ENCODE measurements at places on chromosomes 1 and 21.
A peak's percentile ranks its signal among the peaks of the same experiment; 100 is the strongest.

- no peak for DNase-seq
Observed at GRCh38 chr1:5501206-5501930, 490.9 kb downstream of the NPHP4 start.

DNA sequence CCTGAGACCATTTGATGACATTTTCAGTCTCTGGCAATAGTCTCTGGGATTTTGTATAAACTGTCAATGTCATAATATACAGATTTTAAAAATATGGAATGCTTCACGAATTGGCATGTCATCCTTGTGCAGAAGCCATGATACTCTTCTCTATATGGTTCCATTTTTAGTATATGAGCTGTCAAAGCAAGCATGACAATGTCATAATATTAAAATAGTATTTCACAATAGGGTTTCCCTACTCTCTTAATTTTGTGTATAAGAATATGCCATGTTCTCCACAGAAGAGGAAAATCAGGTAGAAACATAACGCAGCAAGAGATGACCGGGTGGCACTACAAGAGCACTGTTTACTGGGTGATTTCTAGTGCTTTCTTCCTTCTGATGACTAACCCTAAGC, 8.3 kb upstream of the DIPK1A start:
- no peak for DNase-seq

DNA sequence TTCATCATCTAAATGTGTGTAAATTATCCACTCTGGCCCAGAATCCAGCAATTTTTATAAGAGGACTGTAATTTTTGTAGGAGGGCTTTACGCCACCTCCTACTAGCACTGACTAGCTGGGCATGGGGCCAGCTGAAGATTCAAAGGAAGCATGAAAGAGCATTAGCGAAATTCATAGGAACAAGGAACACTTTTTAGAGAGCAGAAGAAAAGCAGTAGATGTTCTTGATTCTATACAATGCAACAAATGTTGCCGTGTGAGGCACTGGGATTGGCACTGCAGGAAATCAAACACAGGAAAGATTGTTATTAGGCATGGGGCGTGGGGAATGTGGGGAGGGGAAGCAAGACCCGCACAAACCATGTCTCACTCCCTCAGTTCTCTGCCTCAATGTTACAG, 58.4 kb upstream of the PARP1 start:
- no peak for DNase-seq

DNA sequence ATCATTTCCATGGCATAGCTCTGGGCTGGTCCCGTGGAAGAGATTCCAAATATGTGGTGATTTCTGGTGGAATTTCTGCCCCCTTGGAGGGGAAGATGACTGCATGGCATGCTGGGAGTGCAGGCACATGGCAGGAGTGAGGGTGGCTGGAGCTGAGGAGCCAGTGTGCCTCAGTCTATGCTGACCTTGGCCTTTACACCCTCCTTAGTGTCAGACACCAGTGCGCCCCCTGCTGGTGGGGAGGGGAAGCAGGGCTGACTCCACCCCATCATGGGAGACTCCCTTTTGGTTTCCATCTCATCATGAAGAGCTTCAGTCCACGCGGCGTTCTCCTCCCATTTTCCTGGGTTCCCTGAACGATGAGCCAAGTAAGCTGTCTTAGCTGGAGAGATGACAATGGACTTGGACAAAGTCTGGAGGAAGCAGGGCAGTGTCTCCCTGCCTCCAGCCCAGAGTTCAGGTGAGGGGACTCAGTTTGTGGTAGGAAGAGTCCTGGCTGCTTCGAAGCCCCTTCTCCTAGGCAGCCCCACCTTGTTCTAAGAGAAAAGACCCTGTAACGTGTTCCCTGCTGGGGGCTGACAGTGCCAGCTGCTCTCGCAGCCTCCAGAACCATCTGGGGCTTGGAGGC, 10.3 kb downstream of the ALX3 start:
- DNase-seq = no peak

- no peak for DNase-seq
Observed at GRCh38 chr1:192905049-192905448, 96.2 kb downstream of the RGS2 start.

- no peak for DNase-seq
Observed at GRCh38 chr21:41634211-41634694, 126.3 kb upstream of the TMPRSS2 start.

DNA sequence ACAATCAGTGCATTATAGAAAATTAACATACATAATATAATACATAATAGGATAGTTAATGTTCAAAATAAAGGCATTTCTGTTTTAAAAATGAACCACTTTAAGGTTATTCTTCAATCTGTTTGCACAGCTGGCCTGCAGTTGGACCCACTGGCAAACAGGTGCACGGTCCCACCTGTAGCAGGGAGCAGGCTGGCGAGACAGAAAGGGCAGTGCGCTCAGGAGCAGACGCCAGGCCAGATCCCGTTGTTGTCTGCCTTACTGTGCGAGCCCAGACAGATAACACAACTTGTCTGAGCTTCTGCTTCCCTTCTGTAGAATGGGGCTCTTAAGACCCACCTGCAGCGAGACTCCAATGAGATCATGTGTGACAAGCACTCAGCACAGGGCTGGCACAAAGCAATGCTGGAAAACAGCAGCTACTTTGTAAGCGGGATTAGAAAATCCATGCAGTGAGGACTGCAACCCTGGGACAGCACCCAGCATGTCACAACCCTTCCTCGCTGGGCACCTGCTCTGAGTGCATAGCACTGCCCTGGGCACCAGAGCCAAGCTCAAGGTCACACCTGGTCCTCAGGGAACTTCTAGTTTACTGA, 33.5 kb downstream of the VPS26C start:
- no peak for DNase-seq

- no peak for DNase-seq
Observed at GRCh38 chr1:19844731-19845495, 29.8 kb upstream of the RNF186 start.

DNA sequence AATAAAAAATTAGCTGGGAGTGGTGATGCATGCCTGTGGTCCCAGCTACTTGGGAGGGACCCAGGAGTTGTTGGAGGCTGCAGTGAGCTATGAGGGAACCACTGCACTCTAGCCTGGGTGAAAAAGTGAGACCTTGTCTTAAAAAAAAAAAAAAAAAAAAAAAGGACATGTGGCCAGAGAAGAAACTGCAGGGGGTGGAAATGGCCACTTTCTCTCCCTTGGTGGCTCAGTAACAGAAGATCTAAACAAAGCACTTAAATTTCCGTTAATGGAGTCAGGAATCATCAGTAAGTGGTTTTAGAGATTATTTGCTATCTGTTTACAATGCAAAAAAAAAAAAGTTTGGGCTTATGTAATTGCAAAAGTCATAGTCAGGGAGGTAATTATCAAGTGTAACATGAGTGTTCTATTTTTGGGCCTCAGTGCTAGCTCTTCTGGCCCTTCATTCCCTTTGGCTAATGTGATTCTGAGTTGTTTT, 19.3 kb upstream of the OPRD1 start:
- no peak for DNase-seq

DNA sequence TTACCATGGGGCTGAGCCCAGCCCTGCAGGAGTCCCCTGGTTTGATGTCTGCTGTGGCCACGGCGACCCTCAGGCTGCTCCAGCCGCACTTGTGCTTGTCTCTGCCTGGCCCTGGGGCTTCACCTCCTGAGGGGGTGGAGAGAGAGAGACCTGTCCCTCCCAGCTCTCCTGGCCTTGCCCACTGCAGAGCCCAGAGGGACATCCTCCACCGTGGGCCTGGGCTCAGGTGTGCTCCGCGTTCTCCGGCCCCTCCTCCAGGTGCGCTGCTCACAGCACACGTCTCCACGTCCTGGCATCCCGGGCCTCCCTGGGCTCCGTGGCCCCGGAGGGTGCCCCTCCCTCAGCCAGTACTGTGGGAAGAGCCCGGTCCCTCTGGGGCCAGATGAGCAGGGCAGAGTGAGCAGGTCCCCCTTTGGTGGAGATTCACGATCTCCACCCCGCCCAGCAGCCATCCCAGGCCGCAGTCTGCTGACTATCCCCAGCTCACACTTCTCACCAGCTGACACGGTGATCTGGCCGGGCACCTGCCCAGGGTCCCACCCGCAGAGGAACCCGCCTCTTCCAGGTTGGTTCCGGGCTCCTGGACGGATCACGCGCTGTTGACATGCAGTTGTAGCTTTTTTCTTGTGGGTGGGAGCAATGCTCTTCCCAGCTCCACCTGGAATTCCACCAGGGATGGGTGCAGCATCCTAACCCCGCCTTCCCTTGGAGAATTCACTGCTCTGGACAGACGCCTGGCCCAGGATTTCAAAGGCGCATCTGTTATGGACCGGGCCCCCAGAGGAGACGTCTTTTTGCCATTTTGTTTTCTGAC, 41.8 kb upstream of the POFUT2 start:
- no peak for DNase-seq

- peak; percentile 46 for DNase-seq
Observed at GRCh38 chr21:44454747-44455523, at the start of gene LRRC3. TSS of gene LRRC3 (plus strand) at chr21:44455510. CDS start at chr21:44456645, 1,135 bp downstream.

Measured in NCI-H187 treated with DMSO at 0.1 percent for 48 hours (cell line).